ENCODE measurements at places on chromosomes 2 and 18.

- peaks cover 4% of the 10 kb centered on the region for H3K36me3 ChIP-seq
- no peak overlapping the region for H3K27ac ChIP-seq
- H3K4me3 ChIP-seq: no peak overlapping the region
- no peak for DNase-seq
Observed at GRCh38 chr18:26545335-26546123, 2.8 kb downstream of the KCTD1 start.

- H3K27me3 ChIP-seq: no peaks in the 10 kb centered on the region
- no peak overlapping the region for H3K27ac ChIP-seq
- DNase-seq: no peak
- H3K36me3 ChIP-seq: peaks cover 27% of the 10 kb centered on the region
- no peak overlapping the region for H3K4me3 ChIP-seq
- H3K4me1 ChIP-seq: peaks cover 11% of the 10 kb centered on the region
Observed at GRCh38 chr2:219168526-219168925, 1.3 kb downstream of the SLC23A3 start.

DNA sequence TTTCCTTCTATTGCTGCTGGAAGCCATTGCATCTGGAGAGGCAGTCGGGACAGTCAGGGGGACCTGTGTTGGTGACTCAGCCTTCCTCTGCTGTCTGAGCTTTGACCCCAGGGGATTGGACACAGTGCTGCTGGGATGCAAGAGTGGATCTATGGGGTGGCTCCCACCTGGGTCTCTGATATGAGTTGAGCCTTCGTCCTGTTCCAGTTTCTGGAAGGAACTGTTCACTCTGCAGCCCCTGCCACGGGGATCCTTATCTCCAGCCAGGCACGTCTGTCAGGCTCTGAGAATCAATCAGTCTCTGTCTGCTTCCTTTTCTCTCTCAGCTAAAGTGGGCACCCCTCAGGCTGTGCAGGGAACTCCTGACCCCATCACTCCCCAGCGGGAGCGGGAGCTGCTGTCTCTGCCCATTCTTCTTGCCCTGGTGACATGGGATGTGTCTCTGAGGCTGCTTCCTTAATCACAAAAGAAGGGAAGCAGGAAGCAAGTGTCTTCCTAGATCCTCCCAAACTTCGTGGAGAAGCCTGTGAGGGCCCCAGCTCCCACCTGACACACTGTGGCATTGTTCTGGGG lies 51.7 kb downstream of the ARHGAP28 start:
- H3K27me3 ChIP-seq: no peaks in the 10 kb centered on the region
- no peaks in the 10 kb centered on the region for H3K36me3 ChIP-seq
- DNase-seq: no peak
- H3K27ac ChIP-seq: no peak overlapping the region

DNA sequence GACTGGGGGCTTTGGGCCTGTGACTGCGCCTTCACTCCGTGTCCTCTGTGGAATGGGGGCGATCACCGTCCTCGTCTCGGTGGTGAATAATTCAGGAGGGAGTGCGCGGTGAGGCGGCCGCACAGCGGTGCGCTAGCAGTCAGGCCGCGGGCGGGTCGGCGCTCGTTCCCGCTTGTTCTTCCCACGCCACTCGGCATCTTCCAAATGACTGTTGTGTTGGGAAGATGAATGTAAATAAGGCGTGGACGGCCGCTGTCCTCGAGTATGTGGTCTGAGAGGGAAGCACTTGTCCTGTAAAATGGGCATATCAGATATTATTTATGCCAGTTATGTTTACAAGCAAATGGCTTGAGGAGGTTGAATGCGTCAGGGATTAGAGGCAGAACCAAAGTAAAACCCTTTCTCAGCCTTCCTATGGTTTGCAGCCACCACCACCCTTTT lies 608 bp upstream of the VPS4B start:
- H3K4me1 ChIP-seq: peaks cover 23% of the 10 kb centered on the region
- peak overlapping the region; percentile 98 for H3K4me3 ChIP-seq
- DNase-seq: no peak
- H3K27me3 ChIP-seq: peaks cover 4% of the 10 kb centered on the region
- H3K27ac ChIP-seq: peak overlapping the region; percentile 98
- peaks cover 22% of the 10 kb centered on the region for H3K36me3 ChIP-seq

DNA sequence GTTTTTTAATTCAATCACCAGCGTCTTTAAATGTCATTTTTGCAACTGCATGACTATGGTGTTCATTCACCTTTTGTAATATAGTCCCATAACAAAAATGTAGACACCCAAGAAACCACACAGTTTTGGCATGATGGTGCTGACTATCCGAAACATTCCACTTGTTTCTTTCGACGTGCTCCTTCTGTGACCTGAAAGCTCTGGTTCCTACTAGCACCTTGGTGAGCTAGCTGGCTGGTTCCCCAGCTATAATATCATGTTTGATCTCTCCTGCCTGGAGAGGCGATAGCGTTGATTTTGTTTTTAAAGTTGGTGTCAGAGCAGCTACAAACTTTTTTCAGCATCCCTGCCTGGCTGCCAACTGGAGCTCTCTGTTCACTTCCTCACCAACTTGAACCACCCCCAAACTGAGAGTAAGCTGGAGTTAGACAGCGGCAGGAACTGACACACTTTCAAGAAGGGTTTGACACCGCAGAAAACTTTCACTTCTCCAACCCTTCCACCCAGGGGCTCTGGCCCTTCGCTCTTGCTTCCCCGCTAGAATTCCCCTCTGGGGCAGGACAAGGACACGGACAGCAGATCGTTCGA lies 1.1 kb downstream of the ATAD2B start:
- peak overlapping the region; percentile 99 for H3K27ac ChIP-seq
- H3K27me3 ChIP-seq: no peaks in the 10 kb centered on the region
- H3K4me1 ChIP-seq: peaks cover 40% of the 10 kb centered on the region
- peak overlapping the region; percentile 98 for H3K4me3 ChIP-seq
- DNase-seq: peak; percentile 81
- H3K36me3 ChIP-seq: peaks cover 12% of the 10 kb centered on the region

- peaks cover 34% of the 10 kb centered on the region for H3K4me1 ChIP-seq
- H3K4me3 ChIP-seq: no peak overlapping the region
- H3K36me3 ChIP-seq: no peaks in the 10 kb centered on the region
- peak overlapping the region; percentile 57 for H3K27ac ChIP-seq
- peaks cover 2% of the 10 kb centered on the region for H3K27me3 ChIP-seq
- DNase-seq: no peak
Observed at GRCh38 chr2:170341684-170342623, 164.0 kb downstream of the MYO3B start.

DNA sequence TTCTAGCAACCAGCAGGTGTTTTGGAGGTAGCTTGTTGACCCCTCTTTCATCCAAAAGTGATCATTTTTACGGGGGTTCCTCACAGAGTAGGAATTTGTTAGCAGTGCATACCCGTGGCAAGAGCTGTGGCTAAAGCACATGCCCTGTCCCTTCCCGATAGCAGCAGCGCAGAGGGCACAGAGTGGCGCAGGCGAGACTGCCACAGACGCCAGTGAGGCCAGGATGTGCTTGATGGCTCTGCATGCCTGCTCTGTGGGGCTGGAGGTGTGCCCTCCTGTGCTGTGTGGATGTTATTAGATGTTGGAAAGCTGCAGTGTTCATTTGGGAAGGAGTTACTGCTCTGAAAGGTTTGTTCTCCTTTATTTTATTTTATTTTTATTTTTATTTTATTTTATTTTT lies 153.6 kb downstream of the FAM210A start:
- H3K27ac ChIP-seq: no peak overlapping the region
- peaks cover 80% of the 10 kb centered on the region for H3K4me1 ChIP-seq
- no peak overlapping the region for H3K4me3 ChIP-seq
- peaks cover 14% of the 10 kb centered on the region for H3K36me3 ChIP-seq
- no peak for DNase-seq

DNA sequence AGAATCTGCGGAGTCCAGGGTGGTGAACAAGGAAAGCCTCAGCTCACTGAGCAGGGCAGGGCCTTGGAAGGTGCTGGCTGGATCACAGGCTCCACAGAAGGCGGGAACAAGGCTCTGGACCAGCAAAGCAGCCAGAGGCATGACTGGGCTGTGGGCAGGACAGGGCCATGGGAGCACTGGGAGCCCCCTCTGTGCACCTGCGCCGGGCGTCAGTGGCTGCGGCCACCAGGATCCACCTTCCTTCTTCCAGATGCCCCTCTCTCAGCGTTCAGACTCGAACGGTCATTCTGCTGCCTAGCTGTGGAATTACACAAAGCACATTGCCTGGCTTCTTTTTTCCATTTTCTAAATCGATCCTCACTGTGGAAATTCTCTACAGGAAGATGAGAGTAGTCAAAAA lies 621.2 kb downstream of the GALR1 start:
- no peaks in the 10 kb centered on the region for H3K27me3 ChIP-seq
- no peak overlapping the region for H3K4me3 ChIP-seq
- H3K27ac ChIP-seq: no peak overlapping the region
- DNase-seq: no peak

DNA sequence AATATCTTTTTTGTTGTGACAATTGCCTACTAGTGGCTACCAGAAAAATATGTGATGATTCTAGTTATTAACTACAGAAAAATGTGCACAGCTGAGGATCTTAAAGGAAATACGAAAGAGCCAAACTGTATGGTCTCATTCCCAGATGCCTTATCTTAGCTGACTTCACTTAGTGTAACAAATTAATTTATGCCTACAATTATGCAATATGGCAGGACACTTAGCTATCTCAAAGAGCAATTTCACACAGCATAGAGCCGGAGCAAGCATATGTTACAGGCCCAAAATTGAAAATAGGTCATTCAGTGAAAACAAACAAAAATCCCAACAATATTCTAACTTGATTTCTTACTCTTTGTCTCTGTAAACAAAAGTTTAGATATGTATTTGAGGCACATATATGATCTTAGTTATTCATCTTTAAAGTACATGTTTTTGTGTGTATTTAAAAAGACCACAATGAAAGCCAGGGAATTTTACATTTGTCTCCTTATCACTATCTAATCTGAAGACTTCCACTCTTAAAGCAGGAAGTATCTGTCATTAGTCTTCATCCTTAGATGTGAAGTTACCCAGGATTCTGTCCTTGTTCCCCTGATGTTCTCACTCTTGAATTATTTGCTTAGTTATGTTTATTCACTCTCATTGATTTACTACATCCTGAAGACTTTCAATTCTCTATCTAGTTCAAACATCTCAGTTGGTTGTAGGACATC lies 1579.0 kb upstream of the NXPH2 start:
- no peaks in the 10 kb centered on the region for H3K36me3 ChIP-seq
- H3K27ac ChIP-seq: no peak overlapping the region
- no peak for DNase-seq
- no peaks in the 10 kb centered on the region for H3K27me3 ChIP-seq
- no peak overlapping the region for H3K4me3 ChIP-seq

- H3K4me1 ChIP-seq: peaks cover 88% of the 10 kb centered on the region
- H3K27me3 ChIP-seq: no peaks in the 10 kb centered on the region
- DNase-seq: no peak
- peaks cover 8% of the 10 kb centered on the region for H3K36me3 ChIP-seq
- no peak overlapping the region for H3K4me3 ChIP-seq
Observed at GRCh38 chr2:8538931-8539621, 142.8 kb upstream of the ID2 start.

GRCh38 chr2:135913727-135914365 lies 37.6 kb upstream of the MCM6 start:
- H3K4me3 ChIP-seq: no peak overlapping the region
- peaks cover 14% of the 10 kb centered on the region for H3K4me1 ChIP-seq
- no peak overlapping the region for H3K27ac ChIP-seq

DNA sequence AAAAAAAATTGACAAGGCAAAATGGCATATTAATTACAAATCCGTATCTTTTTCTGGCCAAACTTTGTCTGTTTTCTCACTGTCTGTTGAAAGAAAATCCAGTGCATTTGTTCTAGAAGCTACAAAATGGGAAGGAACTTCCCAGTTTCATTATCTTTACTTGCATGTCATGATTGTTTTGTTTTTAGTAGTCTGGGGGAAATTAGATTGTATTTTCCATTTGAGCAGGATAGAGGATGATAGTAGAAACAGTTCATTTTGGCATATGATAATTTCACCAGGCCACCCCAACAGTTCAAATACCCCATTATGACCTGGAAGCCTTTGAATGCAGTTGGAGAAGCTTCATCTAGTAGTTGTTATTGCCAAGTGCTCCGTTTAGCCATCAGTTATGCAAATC lies 77.5 kb upstream of the RANBP2 start:
- no peaks in the 10 kb centered on the region for H3K27me3 ChIP-seq
- peaks cover 18% of the 10 kb centered on the region for H3K36me3 ChIP-seq
- no peak overlapping the region for H3K4me3 ChIP-seq
- DNase-seq: no peak
- no peak overlapping the region for H3K27ac ChIP-seq
- H3K4me1 ChIP-seq: peaks cover 11% of the 10 kb centered on the region

GRCh38 chr2:42192652-42193566 lies 23.8 kb downstream of the EML4 start:
- H3K4me1 ChIP-seq: peaks cover 38% of the 10 kb centered on the region
- no peaks in the 10 kb centered on the region for H3K27me3 ChIP-seq
- no peak for DNase-seq
- peaks cover 11% of the 10 kb centered on the region for H3K36me3 ChIP-seq
- peak overlapping the region; percentile 49 for H3K27ac ChIP-seq

DNA sequence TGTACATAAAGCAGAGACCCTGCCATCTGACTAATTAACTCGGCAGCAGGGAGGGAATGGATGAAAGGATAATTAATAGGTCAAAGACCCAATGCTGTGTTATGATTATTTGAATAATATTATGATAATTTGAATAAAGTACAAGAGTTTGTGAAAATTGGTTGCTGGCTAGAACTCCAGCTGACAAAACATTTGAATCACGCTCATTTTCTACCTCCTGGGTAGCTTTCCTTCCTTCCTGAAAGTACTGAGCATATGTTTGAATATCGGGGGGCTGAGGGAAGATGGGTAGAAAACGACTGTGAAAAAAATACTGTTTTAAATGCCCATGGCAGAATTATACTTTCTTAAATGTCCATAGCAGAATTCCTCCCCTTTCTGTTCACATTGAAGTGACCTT lies 243.6 kb upstream of the RBMS1 start:
- H3K27me3 ChIP-seq: peaks cover 4% of the 10 kb centered on the region
- H3K27ac ChIP-seq: no peak overlapping the region
- H3K36me3 ChIP-seq: no peaks in the 10 kb centered on the region
- DNase-seq: no peak

GRCh38 chr2:101751875-101752619 lies 54.5 kb downstream of the MAP4K4 start:
- H3K27ac ChIP-seq: no peak overlapping the region
- H3K27me3 ChIP-seq: no peaks in the 10 kb centered on the region

- peaks cover 76% of the 10 kb centered on the region for H3K4me1 ChIP-seq
- H3K36me3 ChIP-seq: peaks cover 14% of the 10 kb centered on the region
- H3K27ac ChIP-seq: peak overlapping the region; percentile 99
- H3K27me3 ChIP-seq: peaks cover 9% of the 10 kb centered on the region
Observed at GRCh38 chr18:45686891-45687611, 36.9 kb upstream of the SLC14A1 start.

- no peaks in the 10 kb centered on the region for H3K36me3 ChIP-seq
- peak within 1 kb of the TSS; percentile 58 for H3K4me3 ChIP-seq
- H3K4me1 ChIP-seq: peaks cover 24% of the 10 kb centered on the region
- H3K27ac ChIP-seq: no peak within 1 kb of the TSS
- peak; percentile 55 for DNase-seq
- H3K27me3 ChIP-seq: peaks cover 58% of the 10 kb centered on the region
Observed at GRCh38 chr2:218880102-218880858, at the start of gene WNT10A. WNT10A (plus strand) TSS chr2:218880852; CDS start chr2:218880996, 144 bp downstream.

- DNase-seq: no peak
- no peak overlapping the region for H3K4me3 ChIP-seq
- H3K27me3 ChIP-seq: peaks cover 81% of the 10 kb centered on the region
- H3K4me1 ChIP-seq: peaks cover 21% of the 10 kb centered on the region
Observed at GRCh38 chr2:44937688-44938240, 3.7 kb upstream of the SIX3 start.

- no peak overlapping the region for H3K4me3 ChIP-seq
- H3K27me3 ChIP-seq: peaks cover 7% of the 10 kb centered on the region
- no peak overlapping the region for H3K27ac ChIP-seq
- H3K36me3 ChIP-seq: no peaks in the 10 kb centered on the region
- no peak for DNase-seq
Observed at GRCh38 chr2:164981217-164981990, 26.1 kb upstream of the SLC38A11 start.
